ENCODE measurements at places on chromosomes 1 and 21.

- no peak for DNase-seq
Measured at GRCh38 chr1:4422504-4423289, 231.7 kb upstream of the AJAP1 start.

- no peak for DNase-seq
Measured at GRCh38 chr1:234072793-234073192, 168.3 kb downstream of the SLC35F3 start.

- DNase-seq: no peak
Measured at GRCh38 chr1:197422993-197423392, 154.9 kb downstream of the CRB1 start.

- no peak for DNase-seq
Measured at GRCh38 chr1:113095790-113096455, 22.9 kb downstream of the LRIG2 start.

GRCh38 chr21:36113647-36114428 lies 21.0 kb upstream of the CBR3 start:
- no peak for DNase-seq

- DNase-seq: no peak
Measured at GRCh38 chr1:221880182-221880581, 138.3 kb upstream of the DUSP10 start.

GRCh38 chr1:185645162-185645640 lies 89.0 kb upstream of the HMCN1 start:
- no peak for DNase-seq

- DNase-seq: no peak
Measured at GRCh38 chr1:55816456-55817426, 601.6 kb upstream of the USP24 start.

DNA sequence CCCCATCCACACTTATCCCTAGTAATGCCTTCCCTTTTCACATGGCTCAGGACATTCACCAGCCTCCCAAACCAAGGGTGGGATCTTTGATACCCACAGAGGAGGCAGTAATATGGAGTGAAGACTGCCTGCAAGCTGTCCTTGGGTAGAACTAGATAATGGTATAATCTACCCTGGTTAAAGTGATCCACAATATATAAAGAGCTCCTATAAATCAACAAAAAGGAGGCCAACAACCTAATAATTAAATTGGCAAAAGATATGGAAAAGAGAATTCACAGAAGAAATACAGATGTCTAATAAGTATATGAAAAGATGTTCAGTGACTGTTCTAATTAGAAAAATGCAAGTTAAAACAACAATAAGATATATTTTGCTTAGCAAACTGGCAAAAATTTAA lies 30.7 kb upstream of the SPOCD1 start:
- DNase-seq: no peak

- DNase-seq: no peak
Measured at GRCh38 chr1:78096017-78096416, 50.3 kb downstream of the GIPC2 start.

DNA sequence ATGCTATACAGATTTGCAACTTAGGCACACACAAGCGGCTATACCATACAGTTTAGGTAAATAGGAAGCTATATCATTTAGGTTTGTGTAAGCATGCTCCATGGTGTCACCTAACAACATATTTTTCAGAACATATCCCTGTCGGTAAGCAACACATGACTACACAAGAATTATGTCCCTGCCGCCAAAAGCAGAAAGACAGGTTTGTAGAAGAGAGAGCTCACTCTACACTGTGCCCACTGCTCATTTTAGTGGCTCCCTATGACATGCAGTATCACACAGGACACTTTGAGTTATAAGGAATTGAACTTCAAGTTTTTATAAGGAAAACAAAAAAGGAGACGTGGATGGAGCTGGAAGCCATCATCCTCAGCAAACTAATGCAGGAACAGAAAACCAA lies 132.5 kb upstream of the KAZN start:
- DNase-seq: no peak

DNA sequence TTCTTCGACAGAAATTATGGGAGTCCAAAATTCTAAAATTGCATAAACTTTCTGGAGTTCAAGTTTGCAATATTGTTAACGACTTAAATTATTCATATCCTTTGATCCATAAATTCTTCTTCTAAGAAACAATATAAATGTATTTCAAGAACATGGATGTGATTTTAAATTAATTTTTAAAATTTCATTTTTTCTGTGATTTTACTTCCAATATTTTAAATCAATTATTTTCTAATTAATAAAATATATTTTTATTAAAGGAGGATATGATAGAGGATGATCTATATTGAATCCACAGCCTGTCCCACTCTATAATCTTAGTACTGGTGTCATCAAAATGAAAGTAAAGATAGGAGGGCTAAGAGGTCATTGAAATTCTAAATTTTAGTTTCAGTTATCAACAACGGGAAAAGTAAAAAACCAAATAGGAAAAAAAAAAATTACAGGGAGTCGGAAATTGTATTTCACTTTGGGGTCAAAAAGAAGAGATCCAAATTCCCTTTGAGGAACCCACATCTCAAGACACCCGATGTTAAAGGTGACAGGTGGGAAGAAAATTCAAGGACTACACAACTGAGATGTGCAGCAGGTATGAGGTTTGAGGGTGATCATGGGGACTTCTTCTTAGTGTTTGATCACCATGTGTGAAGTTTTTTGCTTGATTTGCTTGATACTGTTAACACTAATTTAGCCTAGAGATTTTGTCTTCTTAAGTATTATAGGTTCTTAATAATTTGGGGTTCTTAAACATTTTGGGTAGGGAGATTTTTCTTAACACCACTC lies 154.8 kb upstream of the RGS18 start:
- no peak for DNase-seq

DNA sequence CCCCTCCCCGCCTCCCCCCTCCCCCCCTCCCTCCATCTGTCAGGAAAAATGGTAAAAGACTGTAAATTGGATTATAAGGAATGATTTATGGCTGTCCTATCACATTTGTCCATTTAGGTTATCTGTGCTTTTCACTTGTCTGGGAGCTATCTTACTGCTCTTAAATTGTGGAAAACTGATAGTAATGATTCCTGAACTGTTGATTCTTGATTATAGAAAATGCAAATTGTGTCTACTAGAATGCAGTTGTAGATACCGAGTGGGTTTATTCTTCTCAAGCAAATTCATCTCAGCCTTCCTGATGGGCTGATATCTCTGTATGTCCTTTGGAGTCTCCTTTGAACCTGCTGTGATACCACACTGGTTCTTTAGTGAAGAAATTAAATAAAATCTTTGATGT lies 12.3 kb downstream of the RYR2 start:
- DNase-seq: no peak

DNA sequence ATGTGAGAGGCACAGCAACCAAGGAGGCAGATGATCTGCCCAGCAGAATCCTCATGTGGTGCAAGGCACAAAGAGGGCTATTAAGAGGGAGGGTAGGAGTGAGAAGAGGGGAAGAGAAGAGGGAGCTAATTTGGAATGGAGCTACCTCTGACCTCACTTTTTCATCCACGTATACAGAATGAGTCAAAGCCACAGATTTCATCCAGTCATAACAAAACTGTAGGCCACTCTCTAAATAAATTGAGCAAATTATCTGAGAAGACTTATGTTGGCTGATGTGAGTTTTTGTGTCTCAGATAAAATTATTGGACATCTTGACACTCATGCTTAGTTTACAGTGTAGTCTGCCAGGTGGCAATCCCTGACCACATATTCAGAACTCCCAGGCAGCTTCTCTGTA lies 325.6 kb downstream of the TTLL7 start:
- no peak for DNase-seq

- no peak for DNase-seq
Measured at GRCh38 chr1:224564454-224565084, 51.5 kb upstream of the CNIH3 start.

GRCh38 chr1:86296305-86297205 lies 99.6 kb downstream of the ODF2L start:
- no peak for DNase-seq

DNA sequence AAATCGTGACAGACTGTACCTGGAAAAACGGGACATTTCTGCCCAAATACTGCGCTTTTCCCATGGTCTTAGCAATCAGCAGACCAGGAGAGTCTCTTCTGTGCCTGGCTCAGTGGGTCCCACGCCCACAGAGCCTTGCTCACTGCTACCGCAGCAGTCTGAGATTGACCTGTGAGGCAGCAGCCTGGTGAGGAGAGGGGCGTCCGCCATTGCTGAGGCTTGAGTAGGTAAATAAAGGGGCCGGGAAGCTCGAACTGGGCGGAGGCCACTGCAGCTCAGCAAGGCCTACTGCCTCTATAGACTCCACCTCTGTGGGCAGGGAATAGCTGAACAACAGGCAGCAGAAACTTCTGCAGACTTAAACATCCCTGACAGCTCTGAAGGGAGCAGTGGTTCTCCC lies 203.1 kb downstream of the DENND1B start:
- no peak for DNase-seq

DNA sequence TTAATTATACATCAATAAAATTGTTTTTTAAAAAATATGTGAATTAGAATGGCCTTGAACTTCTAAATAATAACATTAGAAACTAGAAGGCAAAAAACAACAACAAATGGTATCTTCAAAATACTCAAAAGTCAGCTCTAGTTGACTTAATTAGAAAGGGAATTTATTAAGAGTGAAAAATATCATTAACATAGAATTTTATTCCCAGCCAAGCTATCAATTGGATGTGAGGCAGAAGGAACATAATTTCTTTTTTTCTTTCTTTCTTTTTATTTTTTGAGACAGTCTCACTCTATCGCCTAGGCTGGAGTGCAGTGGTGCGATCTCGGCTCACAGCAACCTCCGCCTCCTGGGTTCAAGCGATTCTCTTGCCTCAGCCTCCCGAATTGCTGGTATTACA lies 51.2 kb upstream of the CAPZB start:
- no peak for DNase-seq

- peak; percentile 100 for DNase-seq
Measured at GRCh38 chr21:43262427-43262826, 93.6 kb downstream of the CRYAA start.

GRCh38 chr1:160069460-160070231 lies at the start of gene KCNJ10:
Gene KCNJ10, minus strand, starts transcription at chr1:160070160. Its CDS starts 27,628 bp downstream, at chr1:160042532.
- no peak for DNase-seq

DNA sequence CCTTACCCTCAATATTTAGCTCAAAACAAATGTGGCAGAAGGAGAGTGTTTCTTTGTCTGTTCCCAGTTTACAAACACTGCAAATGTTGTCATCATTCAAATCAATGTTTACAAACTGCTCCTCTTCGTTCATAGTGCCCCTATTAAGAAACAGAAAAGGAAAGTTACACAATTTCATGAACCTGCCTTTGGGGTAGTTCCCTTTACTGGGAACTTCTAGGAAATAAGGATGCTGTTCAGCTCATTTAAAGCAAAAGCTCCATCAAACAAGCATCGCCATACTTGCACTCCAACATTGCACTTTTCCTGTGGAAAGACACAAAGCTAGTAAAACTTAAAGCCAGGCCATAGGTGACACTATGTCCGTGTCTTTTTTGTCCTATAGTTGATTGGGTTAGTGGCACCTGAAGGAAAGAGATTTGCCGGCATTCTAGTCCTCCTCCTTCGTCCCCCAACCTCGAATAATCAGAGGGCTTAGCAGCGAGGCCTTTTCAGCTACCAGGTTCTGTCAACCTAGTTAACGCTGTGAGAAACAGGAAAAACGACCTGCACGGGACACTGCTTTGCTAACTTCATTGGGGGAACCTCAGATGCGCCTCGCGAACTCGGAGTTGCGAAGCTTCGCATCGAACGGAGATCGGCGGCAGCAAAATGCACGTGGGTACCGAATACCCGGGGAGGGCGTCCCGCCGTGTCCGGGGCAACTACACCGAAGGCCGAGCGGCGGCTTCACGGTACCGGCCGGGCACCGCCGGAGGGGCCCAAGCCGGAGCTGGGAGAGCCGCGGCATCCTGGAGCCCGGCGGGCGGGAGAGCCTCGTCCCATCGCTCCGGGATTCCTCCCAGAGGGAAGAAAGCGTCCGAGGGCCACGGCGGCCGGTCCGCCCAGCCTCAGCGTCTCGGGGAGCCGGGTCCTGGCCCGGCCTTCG lies 706 bp downstream of the C21orf91 start:
- DNase-seq: no peak

- no peak for DNase-seq
Measured at GRCh38 chr1:84143796-84144565, at the start of gene PRKACB. Gene PRKACB, plus strand, starts transcription at chr1:84144271. Its CDS starts 91 bp downstream, at chr1:84144362.

- no peak for DNase-seq
Measured at GRCh38 chr1:154745286-154745731, 124.8 kb downstream of the KCNN3 start.

DNA sequence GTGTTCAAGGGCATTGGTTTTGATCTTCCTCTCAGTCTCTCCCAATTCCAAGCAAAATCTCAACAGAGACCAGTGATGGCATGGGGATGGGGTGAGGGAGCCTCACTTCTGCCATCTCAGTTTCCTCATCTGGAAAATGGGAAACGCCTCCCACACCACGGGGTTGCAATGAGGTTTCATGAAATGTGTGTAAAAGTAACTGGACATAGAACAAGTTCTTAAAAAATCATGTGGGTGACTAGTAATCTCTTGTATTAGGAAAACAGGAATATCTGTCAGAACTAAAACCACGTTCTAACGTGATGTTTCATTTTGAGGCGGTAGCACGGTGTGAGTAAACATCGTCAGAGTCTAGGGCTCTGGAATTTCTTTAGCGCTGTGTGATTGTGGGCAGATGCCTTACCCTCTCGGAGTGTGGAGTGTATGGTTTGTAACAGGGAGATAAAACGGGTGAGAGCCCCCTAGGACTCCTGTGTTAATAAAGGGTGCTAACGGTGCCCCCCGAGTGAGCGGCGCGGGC lies 55.5 kb upstream of the DNAJC6 start:
- no peak for DNase-seq

DNA sequence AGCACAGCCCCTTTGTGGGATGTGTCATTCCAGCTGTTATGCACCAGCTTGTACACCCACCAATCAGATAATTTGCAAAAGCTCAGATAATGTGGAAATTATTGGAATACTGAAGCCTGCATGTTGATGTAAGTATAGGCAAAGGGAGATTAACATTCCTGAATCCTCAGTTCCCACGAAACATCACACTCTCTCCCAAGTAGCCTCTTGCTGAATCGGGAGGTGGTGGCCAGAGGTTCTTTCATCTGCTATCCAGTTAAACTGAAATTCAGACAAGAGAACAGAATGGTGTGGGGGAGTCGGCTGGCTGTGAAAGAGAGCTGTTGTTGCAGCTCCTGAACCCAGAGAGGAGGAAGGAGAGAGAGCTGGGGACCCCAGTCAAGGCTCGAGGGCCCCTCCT lies 170.9 kb downstream of the ZBTB18 start:
- DNase-seq: no peak

DNA sequence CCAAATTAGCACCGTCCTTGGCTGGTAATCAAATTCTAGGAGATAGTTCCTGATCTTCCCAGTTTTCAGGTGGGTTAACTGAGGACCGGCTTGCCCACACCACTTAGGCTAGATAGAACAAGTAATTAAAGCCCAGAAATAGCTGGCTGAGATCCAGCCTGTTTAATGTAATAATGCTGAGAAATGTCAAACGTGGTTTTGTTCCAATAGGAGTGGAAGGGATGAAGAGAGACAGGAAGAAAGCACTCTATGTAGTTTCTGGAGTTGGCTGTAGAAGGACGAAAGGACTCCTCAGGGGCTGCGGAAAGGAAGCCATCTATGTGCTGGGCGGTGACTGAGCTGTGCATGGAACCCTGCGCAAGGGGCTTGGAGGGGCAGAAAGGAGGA lies 18.6 kb downstream of the NAV1 start:
- DNase-seq: no peak

GRCh38 chr1:71861022-71861421 lies 421.3 kb downstream of the NEGR1 start:
- no peak for DNase-seq

Data from vagina (tissue), 2 donors.